ENCODE measurements at places on chromosomes 6 and 20.

DNA sequence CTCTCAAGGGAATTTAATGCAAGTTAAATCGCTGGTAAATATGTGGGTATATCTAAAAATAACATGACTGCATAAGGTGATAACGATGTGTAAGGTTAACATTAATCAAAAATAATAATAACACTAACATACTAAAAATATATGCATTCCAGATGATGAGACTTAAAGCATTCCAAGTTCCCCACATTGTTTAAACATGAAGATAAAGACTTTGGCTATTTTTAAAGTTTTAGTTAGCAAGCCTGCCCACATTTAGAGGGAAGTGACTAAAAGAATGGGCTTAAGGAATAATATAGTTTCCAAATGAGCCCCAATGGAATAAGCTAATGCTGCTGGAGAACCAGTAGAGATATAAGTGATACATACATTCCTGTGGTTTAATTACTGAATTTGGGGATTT, 941.3 kb downstream of the TBC1D32 start:
- DNase-seq = no peak

GRCh38 chr6:107458672-107459282, 587 bp downstream of the PDSS2 start:
- DNase-seq = peak; percentile 5

DNA sequence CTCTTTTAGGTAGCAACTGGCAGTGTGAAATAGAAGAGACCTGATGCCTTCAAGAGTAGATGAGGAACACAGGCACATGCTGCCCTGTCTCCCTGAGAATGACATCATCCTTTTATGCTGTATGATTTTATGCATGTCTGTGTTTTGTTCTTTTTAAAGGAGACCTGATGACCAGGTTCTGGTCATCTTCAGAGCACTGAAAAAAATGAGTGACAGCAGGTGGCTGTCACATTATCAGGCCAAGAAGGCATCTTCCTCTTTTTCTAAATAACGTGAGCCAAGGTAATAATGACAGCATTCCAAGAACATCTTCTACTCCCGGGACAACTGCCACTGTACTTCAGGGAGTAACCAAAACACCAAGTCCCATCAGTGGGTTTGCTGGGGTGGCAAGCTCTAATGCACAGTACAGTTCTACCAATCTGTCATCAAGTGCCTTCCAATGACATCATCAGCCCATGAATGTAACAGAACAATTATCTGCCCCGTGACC, 28.9 kb downstream of the CNKSR3 start:
- no peak for DNase-seq

GRCh38 chr6:119757467-119757866, 407.9 kb upstream of the MAN1A1 start:
- no peak for DNase-seq

DNA sequence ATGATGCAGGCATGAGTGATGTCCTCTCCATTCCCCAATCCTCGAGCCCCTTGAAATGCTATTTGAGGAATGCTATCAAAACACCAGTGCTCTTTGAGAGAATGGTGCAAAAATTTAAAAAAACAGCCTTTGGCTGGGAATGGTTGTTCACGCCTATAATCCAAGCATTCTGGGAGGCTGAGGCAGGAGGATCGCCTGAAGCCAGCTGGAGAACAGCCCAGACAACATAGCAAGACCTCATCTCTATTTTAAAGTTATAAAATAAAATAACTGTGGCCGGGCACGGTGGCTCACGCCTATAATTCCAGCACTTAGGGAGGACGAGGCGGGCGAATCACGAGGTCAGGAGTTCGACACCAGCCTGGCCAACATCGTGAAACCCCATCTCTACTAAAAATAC, 4.2 kb upstream of the VARS1 start:
- no peak for DNase-seq

- DNase-seq = no peak
Observed at GRCh38 chr20:1424336-1424735, 31.5 kb upstream of the FKBP1A start.

GRCh38 chr6:43219814-43220213, 9.5 kb downstream of the DNPH1 start:
- no peak for DNase-seq

DNA sequence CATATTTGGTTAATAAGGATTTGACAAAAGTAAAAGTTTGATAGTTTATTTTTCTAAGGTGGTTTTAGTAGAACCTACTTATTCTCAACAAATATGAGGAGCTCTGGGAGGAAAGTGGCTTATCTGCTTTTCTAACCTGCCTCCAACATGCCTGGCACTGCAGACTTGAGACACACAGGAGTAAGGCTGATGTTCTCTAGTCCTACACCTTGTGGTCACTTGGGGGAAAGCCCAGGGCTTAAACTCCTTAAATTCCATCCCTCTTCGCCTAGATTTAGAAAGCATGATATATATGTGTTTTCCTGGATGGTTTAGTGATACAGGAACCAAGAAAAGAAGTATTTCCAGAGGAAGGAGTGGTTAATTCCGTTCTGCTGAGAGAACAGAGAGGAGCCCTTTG, 39.9 kb upstream of the SAMD5 start:
- no peak for DNase-seq

DNA sequence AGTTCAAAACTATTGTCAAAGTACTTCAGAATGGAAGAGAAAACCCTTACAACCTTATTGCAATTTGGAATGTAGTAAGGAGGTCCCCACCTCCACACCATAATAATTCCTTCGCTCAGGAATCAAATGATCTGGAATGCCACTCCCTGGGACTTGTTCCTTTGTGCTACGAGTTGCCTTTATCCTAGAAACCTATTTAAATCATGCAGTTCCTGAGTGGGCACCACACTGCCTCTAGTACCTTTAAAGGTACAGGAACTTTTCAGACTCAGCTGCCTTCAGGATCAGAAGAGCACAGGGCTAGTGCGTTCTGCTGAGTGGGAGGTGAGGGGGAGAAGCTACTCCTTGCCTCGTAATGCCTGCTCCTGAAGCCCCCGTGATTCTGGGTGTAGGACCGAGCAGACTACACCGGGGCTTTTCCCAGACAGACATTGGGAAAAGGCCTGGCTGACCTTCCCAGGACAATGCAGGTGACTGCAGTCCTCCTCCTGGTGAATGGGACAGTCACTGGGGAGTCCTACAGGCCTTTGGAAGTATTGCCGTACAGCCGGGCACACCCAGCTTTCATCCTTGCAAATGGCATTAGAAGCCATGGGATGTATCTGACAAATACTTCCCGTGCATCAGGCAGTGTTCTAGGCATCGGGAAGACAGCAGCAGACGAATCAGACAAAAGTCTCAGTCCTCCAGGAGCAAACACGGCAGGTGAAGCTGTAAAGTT, 11.8 kb upstream of the TUBB2B start:
- DNase-seq = no peak

DNA sequence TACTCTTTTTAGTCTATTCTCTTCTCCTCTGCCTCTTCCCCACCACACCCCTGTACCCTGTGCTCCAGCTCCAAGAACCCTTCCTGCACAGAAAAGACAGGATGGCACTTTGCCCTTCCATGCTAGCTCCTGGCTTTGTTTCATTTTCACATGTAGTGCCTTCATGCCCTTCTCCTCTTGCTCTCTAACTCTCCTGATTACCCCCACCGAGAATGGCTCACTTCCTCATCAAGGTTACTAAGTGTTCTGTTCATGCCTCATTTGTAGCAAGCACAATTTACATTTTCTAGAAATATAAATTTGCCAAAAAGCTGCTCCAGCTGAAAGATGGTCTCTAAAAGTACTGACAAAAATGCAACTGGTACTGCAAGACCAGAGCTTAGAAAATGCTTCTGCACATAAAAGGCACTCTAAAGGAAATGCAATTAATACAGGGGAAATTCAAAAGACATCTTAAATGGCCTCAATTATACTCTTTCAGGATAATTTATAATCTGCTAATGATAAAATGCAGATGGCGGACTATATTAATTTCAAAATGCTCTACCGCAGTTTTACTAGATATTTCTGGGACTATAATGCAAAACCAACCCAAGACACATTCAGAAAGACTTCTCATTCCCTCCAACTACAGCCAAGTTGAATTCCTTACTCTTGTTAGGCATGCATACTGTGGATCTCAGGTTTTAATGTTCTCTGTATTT, 570.2 kb downstream of the PRKN start:
- DNase-seq = no peak

- DNase-seq = no peak
Observed at GRCh38 chr6:146359131-146359530, 184.5 kb upstream of the RAB32 start.

- DNase-seq = no peak
Observed at GRCh38 chr20:58717278-58718091, 24.9 kb downstream of the NPEPL1 start.

- no peak for DNase-seq
Observed at GRCh38 chr6:144283646-144284477, 1.3 kb upstream of the UTRN start.
